ENCODE measurements at places on chromosomes 5 and 9. TPM values are rescaled to one million over a fixed set of nuclear protein-coding genes. Genes with fewer than 3 reads are reported as not detected.
A peak's percentile ranks its signal among the peaks of the same experiment; 100 is the strongest.

The BHMT2 gene
- total RNA-seq = not detected

The PCDHA9 gene
- not detected for total RNA-seq

The ANKRD55 gene
- total RNA-seq = not detected

The LIFR gene
- not detected for total RNA-seq

The ACTBL2 gene
- not detected for total RNA-seq

The TIMD4 gene
- 3.0 TPM for total RNA-seq

The PDGFRB gene
- 61.6 TPM for total RNA-seq

The NEK6 gene
- 34.9 TPM for total RNA-seq

The ADGRD2 gene
- not detected for total RNA-seq

- DNase-seq = no peak
These were observed 84.1 kb downstream of the SLIT3 start for GRCh38 chr5:169216866-169217265.

GRCh38 chr5:74040811-74041491 lies 415.0 kb downstream of the ARHGEF28 start:
- no peak for DNase-seq
- no peaks in the 10 kb centered on the region for H3K27me3 ChIP-seq
- no peak overlapping the region for H3K4me3 ChIP-seq
- H3K4me1 ChIP-seq = no peaks in the 10 kb centered on the region
- no peak overlapping the region for H3K27ac ChIP-seq

GRCh38 chr9:89428901-89429890 lies 68.7 kb downstream of the SEMA4D start:
- DNase-seq = no peak
- H3K27me3 ChIP-seq = no peaks in the 10 kb centered on the region
- no peak overlapping the region for H3K4me3 ChIP-seq

DNA sequence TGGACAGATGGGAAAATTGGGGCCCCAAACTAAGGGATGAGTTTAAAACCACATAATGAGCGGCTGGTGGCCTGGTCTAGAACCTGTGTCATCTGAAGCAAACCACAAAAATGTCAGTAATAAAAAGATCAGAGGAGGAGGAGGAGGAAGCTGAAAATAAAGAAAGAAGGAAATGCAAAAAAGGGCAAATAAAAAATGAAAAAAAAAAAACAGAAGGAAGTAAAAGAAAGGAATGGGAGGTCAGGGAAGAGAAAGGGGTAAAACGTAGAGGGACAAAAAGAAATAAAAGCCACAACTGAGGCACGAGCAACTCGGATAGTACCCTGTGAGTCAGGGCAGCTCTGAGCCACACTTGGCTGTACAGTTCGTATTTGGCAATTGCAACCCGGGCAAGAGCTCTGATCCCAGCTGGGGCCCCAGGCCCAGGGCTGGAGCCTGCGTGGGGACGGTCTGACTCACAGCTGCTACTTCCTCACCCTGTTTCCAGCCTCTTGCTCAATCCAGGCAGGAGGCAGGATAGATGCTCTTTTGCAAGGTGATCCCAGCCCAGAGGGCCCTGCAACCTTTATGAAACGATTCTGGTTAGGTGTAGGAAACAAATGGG lies 137.9 kb upstream of the TRIM32 start:
- H3K4me3 ChIP-seq = no peak overlapping the region
- peak; percentile 3 for DNase-seq
- no peaks in the 10 kb centered on the region for H3K36me3 ChIP-seq
- no peak overlapping the region for H3K27ac ChIP-seq

- no peak overlapping the region for H3K4me3 ChIP-seq
- H3K27ac ChIP-seq = no peak overlapping the region
- DNase-seq = no peak
- H3K36me3 ChIP-seq = no peaks in the 10 kb centered on the region
These were observed 3.4 kb upstream of the CLINT1 start for GRCh38 chr5:157862183-157862851.

- H3K27me3 ChIP-seq = no peaks in the 10 kb centered on the region
- no peaks in the 10 kb centered on the region for H3K4me1 ChIP-seq
- H3K27ac ChIP-seq = no peak overlapping the region
- H3K36me3 ChIP-seq = no peaks in the 10 kb centered on the region
- no peak overlapping the region for H3K4me3 ChIP-seq
These were observed 11.3 kb downstream of the TNC start for GRCh38 chr9:115106642-115107041.

DNA sequence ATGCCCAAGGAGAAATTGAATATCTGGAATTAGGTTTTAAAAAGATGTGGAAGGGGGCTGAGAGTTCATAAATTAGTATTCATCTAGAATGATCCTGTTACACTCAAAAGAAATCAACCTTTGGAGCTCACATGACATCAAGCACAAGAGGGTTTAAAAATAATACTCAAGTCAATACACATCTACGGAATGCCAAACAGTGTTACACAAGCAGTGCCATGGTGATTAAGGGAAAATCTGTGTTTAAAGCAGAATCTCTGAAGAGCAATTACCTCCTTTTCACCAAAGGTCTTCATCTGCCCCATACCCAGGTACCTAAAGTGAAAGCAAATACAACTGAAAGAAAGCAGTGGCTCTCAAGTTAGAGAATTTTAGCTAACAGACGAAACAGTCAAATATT lies 261.6 kb downstream of the NFIB start:
- H3K27me3 ChIP-seq = no peaks in the 10 kb centered on the region
- no peaks in the 10 kb centered on the region for H3K4me1 ChIP-seq
- H3K27ac ChIP-seq = no peak overlapping the region
- H3K36me3 ChIP-seq = no peaks in the 10 kb centered on the region
- no peak for DNase-seq

GRCh38 chr5:131795879-131796792 lies 681 bp downstream of the FNIP1 start:
- DNase-seq = no peak
- H3K4me3 ChIP-seq = peak overlapping the region; percentile 72
- peak overlapping the region; percentile 91 for H3K27ac ChIP-seq
- H3K4me1 ChIP-seq = peaks cover 6% of the 10 kb centered on the region

DNA sequence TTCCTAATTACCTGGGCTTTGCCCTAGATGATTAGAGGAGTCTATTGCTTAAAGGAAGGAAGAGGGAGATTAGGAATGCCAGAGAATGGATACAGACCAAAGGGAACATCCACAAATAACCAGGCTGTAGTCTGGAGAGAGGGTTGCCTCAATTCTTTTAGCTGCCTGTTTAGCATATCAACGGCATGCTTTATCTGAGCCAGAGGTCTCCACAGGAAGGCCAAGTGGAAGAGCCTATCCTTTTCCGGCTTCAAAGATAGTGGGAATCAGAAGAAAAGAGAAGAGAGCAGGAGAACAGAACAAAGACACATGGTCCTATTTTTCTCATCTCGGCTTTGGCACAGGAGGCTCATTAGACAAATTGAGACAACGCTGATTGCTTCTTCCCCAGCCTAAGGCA lies 142.4 kb downstream of the NMUR2 start:
- H3K27me3 ChIP-seq = no peaks in the 10 kb centered on the region
- H3K27ac ChIP-seq = no peak overlapping the region
- no peaks in the 10 kb centered on the region for H3K4me1 ChIP-seq
- H3K36me3 ChIP-seq = no peaks in the 10 kb centered on the region

DNA sequence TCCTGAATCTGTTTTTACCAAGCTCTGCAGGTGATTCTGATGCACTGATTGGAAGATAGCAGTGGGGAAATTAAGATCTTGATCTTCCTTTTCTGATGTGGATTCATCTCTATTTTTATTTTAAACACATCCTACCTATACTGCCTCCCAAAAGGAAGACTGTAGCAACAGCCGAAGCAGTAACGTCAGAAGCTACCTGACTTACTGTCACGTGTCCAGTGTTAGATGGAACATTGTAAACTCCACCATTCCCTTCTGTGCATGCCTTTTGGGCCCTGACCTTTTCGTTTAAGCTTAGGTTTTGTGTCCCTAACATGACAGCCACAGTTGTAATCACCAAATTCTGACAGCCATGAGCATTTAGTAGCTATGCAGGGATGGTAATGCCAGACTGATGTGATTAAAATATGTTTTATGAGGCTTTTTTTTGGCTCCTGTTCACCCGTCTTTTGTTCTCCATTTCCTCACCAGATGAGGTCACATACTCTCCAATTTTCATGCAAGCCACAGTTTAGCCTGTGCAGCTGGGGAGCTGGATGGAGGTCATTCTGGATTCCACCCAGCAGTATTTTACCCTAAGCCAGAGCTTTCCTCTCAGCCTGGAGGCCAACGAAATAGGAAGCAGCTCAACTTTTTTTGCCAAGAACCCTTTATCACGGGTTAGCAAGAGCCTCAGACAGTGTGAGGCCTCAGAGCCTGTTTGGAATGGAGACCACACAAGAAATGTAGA lies 15.6 kb upstream of the FOXD1 start:
- no peaks in the 10 kb centered on the region for H3K36me3 ChIP-seq
- H3K4me1 ChIP-seq = no peaks in the 10 kb centered on the region
- DNase-seq = no peak
- H3K4me3 ChIP-seq = no peak overlapping the region
- no peak overlapping the region for H3K27ac ChIP-seq
- H3K27me3 ChIP-seq = no peaks in the 10 kb centered on the region

GRCh38 chr5:51378448-51379330 lies 4.6 kb upstream of the ISL1 start:
- H3K4me1 ChIP-seq = no peaks in the 10 kb centered on the region
- DNase-seq = no peak
- no peak overlapping the region for H3K4me3 ChIP-seq
- H3K36me3 ChIP-seq = no peaks in the 10 kb centered on the region
- H3K27ac ChIP-seq = no peak overlapping the region
- peaks cover 39% of the 10 kb centered on the region for H3K27me3 ChIP-seq

GRCh38 chr5:141839015-141839513 lies 39.1 kb downstream of the PCDH1 start:
- DNase-seq = no peak
- no peak overlapping the region for H3K27ac ChIP-seq
- no peaks in the 10 kb centered on the region for H3K27me3 ChIP-seq
- peaks cover 5% of the 10 kb centered on the region for H3K4me1 ChIP-seq
- H3K4me3 ChIP-seq = no peak overlapping the region

DNA sequence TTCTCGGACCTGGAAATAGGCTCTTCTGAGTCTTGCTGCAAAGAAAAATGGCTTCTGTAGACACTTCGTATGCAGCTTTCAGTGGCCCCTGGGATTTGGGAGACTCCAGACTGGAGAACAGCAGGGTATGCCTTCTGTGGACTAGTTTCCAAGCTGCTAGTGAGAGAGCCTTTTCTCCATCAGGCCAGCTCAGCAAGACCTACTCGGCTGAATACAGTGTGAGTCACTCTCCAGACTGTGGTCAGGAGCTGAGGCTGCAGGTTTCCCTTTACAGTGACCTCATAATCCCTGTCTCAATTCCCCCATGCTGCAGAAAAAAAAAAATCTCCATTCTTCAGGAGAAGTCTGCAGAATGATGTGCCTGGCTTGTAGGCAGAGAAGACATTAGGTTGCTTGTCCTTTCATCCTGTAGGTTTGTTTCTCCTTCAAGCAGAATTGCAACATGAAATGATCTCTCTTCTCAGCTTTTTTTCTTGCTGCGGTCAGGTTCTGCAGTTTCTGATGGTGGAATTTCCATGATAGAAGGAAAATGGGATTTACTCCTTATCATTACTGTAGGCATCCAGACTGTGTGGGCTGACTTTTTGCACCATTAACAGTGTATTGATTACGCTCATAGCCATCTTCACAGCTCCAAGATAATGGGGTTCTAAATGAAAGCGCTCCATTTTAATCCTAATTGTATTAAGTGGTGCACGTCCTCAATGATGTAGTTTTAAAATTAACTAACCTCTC lies 78.3 kb upstream of the TNFSF8 start:
- H3K4me1 ChIP-seq = peaks cover 3% of the 10 kb centered on the region
- H3K27me3 ChIP-seq = no peaks in the 10 kb centered on the region
- H3K4me3 ChIP-seq = no peak overlapping the region
- H3K27ac ChIP-seq = no peak overlapping the region
- no peak for DNase-seq
- no peaks in the 10 kb centered on the region for H3K36me3 ChIP-seq

GRCh38 chr5:119316086-119316485 lies 39.7 kb upstream of the TNFAIP8 start:
- H3K27me3 ChIP-seq = no peaks in the 10 kb centered on the region
- peak overlapping the region; percentile 46 for H3K27ac ChIP-seq

GRCh38 chr5:68521776-68522175 lies 306.2 kb downstream of the PIK3R1 start:
- H3K36me3 ChIP-seq = no peaks in the 10 kb centered on the region
- no peaks in the 10 kb centered on the region for H3K27me3 ChIP-seq
- DNase-seq = no peak
- H3K4me3 ChIP-seq = no peak overlapping the region

GRCh38 chr9:77753180-77753579 lies 105.1 kb upstream of the GNA14 start:
- no peak for DNase-seq
- H3K27me3 ChIP-seq = no peaks in the 10 kb centered on the region
- no peaks in the 10 kb centered on the region for H3K36me3 ChIP-seq

GRCh38 chr5:172648755-172649154 lies 7.7 kb downstream of the NEURL1B start:
- no peak overlapping the region for H3K4me3 ChIP-seq
- no peak for DNase-seq
- no peaks in the 10 kb centered on the region for H3K36me3 ChIP-seq
- no peaks in the 10 kb centered on the region for H3K27me3 ChIP-seq
- no peaks in the 10 kb centered on the region for H3K4me1 ChIP-seq
- H3K27ac ChIP-seq = no peak overlapping the region

DNA sequence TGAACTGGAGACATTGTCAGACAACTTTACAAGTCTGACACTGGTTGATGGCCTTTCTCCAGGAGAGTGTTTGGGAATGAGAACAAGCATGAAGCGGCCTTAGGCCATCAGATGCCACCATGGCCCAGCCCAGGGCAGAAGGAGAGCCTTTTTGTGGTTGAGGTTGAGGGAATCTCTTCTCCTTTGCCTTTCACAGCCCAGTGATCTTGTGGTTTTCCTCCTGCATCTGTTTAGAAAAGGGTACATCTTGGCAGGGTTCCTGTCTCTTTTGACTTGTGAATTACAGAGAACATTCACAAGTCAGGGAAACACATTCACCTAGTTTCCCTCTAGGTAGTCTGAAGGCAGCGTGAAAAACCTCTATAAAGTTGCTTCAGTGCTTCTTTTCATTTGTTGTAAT lies 27.5 kb downstream of the DMRT2 start:
- DNase-seq = no peak
- no peaks in the 10 kb centered on the region for H3K36me3 ChIP-seq
- no peak overlapping the region for H3K27ac ChIP-seq
- no peak overlapping the region for H3K4me3 ChIP-seq
- no peaks in the 10 kb centered on the region for H3K4me1 ChIP-seq

GRCh38 chr9:5643005-5643624 lies 14.2 kb downstream of the RIC1 start:
- no peak overlapping the region for H3K27ac ChIP-seq
- H3K4me3 ChIP-seq = no peak overlapping the region
- no peaks in the 10 kb centered on the region for H3K36me3 ChIP-seq
- H3K4me1 ChIP-seq = peaks cover 3% of the 10 kb centered on the region

- H3K4me3 ChIP-seq = no peak overlapping the region
- no peaks in the 10 kb centered on the region for H3K27me3 ChIP-seq
- H3K4me1 ChIP-seq = no peaks in the 10 kb centered on the region
- H3K36me3 ChIP-seq = peaks cover 24% of the 10 kb centered on the region
- H3K27ac ChIP-seq = no peak overlapping the region
These were observed 26.6 kb downstream of the IDNK start for GRCh38 chr9:83649515-83649914.

All from natural killer cell (primary cell).